Activated CD8-positive, alpha-beta memory T cell treated with anti-CD3 and anti-CD28 coated beads for 24 hours (primary cell): ENCODE measurements at places on chromosomes 2 and 18.

- no peak for DNase-seq
Observed at GRCh38 chr2:233210843-233211547, 40.5 kb upstream of the ATG16L1 start.

GRCh38 chr2:101710471-101711318 is 13.2 kb downstream of the MAP4K4 start:
- no peak for DNase-seq

DNA sequence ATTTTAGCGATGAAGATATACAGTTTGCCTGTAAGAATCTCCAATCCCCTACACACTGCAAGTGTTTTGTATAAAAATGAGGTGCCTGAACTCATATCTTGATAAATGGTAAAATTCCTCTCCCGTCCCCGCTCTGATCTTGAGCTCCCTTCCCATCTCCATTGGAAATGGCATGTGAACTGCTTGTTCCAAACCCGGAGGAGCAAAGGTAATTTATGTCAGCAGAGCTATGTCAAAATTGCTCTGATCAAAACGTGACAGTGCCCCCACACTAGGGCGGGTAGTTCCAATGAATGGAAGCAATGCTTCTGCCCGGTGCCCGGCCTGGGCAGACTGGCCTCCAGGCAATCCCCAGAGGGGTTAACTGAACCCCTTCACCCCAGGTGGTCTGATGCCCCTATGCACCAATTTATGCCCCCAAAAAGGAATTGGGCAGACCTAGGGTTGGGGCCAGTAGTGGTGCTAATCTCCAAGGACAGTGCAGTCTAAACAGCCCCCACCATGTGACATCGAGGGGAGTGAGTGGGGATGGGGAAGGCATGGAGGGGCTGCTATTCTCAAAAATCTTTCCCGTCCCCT is 3.6 kb upstream of the GMPPA start:
- no peak for DNase-seq

DNA sequence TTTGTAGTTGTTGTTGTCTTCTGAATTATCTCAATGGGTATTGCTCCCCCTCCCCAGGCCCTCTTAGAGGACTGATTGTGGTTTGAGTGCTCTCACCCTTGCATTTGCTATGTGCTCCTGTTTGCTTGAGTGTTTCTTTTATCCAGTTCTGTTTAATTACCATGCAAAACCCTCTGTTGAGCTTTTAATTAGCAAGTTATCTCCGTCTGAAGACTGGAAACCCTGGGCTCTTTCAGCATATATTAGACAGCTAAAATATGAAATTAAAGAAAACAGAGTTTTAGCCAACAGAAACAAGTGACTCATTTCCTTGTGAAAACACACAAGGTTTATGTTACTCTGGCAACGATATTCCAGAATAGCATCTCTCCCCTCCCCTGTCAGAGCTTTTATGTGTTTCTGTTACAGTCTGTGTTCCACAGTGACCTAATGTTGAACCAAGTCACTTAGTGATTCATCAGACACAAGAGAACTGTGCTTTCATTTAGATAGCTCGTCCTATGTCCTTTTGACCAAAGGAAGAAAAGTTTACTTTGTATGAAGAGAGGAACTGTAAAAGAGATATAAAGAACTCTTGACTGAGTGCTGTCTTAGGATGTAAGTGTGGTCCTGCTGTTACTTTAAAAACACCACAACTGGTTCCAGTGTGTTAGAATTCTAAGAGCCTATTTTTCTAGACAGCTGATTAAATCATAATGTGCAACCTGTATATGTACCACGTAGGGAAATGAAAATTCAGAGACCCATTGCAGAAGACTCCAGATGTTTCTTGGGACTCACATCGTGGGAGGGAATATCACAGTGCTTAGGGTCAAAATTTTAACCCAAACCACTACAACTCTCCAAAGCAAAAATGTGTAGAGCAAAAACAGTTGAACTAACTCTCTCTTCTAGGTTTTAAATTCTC is 172.8 kb upstream of the RBMS1 start:
- no peak for DNase-seq

GRCh38 chr2:163658556-163658955 is 77.3 kb downstream of the FIGN start:
- no peak for DNase-seq
